ENCODE measurements at places on chromosomes 7 and 10. TPM values are rescaled to one million over a fixed set of nuclear protein-coding genes. Genes with fewer than 3 reads are reported as not detected.

GRCh38 chr7:23713285-23714149 is 3.5 kb downstream of the STK31 start:
- DNase-seq = no peak

- DNase-seq = no peak
These were observed 2.5 kb downstream of the SLC25A28 start for GRCh38 chr10:99617696-99618095.

- no peak for DNase-seq
These were observed 5.3 kb upstream of the ATOH7 start for GRCh38 chr10:68237173-68237572.

GRCh38 chr7:119197877-119198527 is 973.5 kb downstream of the ANKRD7 start:
- DNase-seq = no peak

DNA sequence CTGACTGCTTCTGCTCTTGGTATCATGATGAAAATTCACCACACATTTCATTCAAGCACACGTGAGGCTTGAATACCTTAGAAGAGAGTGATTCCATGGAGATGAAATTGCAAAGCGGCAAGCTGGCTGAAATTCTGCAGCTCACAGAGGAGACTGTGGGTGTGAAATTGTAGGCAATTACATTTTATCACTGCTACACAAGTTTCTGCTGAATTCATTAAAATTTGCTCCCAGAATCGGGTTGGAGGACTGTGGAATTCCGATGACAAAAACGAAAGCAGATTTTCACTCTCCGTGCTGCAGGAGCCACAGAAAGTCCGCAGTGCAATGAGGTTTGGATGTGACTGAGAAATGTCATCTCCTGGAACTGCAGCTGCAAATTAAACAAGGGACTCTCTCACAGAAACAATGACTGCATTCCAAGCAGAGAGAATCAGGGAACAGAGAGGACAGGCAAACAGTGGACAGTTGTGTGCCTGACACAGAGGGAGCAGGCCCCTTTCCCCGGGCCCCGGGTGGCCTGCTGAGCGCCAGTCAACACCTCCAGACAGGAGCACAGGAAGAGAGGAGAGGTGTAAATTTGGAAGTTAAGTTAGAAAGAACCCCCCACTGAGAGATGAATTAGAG is 109.1 kb downstream of the C10orf90 start:
- no peak for DNase-seq

- DNase-seq = no peak
These were observed 70.2 kb upstream of the LAMB4 start for GRCh38 chr7:108200326-108200725.

- DNase-seq = no peak
These were observed 12.2 kb upstream of the FIGNL1 start for GRCh38 chr7:50462361-50462760.

GRCh38 chr10:94546049-94546900 is 687 bp downstream of the HELLS start:
- no peak for DNase-seq

DNA sequence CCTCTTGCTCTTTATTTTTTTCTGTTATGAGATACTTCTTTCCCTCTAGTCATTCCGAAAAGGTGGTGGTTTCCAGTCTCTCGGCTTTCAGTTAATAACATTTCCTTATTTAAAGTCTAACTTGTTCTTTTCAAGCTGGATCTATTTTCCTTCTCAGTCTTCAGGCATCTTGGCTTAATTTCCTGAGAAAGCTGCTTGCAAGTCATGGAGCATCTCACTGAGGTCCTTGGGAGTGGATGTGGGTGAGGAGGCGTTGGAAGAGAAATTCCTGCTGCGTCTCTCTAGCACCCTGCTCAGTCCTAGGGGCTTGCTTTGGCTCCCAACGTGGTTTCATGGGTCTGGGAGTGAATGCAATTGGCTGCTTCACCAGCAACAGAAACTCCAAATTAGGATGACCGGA is 210.2 kb upstream of the MKI67 start:
- no peak for DNase-seq

- no peak for DNase-seq
These were observed 100.1 kb downstream of the ST7 start for GRCh38 chr7:117053432-117053831.

DNA sequence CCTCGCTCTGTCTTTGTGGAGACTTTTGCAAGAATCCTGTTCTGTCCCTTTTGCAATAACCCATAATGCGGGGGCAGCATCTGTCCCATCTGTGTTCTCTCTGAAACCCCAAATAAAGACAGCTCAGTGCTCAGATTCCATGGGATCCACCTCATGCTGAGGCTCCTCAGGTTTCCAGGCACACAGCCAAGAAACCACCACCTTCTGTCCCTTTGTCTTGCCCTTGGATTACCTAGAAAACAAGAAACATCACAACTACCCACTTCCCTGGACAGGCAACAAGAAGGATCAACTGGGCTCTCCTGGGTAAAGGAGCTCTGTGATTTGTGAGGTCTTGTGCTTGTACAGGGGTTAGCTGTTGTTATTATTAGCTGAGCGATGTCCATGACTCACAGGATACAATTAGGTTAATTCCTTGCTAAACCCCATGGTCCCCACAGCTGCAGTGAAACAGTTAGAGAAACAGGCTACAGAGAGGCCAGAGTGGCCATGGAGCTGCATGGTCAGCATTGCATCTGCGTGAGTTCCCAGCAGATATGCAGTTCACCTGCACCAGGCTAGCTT is 50.2 kb downstream of the CXCL12 start:
- DNase-seq = no peak

PDIA4 gene
- 33.2 TPM for polyA plus RNA-seq

FEZF1 gene
- polyA plus RNA-seq = 0.04 TPM

CLCN1 gene
- polyA plus RNA-seq = 0.07 TPM

Data from spleen (tissue), 13 donors.